ENCODE measurements at places on chromosomes 16 and 17.
A peak's percentile ranks its signal among the peaks of the same experiment; 100 is the strongest.

GRCh38 chr17:61449707-61450640 is 2.2 kb upstream of the TBX4 start:
- DNase-seq: no peak

GRCh38 chr16:8966817-8967131 is 3.1 kb upstream of the USP7 start:
- DNase-seq: no peak

DNA sequence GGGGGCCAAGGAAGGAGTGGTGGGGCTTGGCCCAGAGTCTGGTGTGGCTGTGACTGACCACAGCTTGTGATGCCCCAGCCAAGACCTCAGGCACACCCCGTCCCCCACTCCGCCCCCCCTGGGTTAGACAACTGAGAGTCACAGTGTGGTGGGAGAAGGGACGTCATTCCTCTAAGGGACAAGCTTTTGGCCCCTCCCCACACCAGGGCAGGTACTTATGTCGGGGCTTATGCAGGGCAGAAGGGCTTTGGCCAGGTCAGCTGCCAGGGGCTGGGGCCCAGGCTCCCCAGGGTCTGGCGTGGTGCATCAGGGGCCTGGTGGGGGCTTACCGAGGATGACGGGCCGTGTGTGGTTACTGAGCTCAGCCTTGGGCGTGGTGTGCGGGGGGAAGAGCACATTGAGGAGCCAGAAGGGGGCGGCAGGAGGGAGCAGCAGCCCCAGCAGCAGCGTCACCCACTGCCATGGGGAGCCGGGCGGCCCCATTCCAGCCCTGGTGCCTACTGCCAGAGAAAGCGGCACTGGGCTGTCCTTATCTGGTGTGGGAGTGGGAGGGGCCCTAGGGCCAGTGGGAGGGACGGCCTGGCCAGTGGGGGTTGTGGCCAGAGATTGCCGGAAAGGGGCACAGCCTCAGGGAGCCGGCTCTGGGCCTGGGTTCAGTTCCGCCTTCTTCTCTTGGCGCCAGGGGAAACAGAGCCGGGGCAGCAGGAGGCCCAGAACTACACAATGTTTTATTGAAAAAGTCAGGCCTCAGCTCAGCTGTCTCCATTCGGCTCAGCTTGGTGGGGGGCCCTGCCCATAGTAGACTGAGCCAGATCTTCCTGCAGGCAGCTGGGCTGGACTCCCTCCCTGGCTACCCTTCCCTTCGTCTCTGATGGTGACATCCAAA is at the start of gene LCAT:
Gene LCAT, minus strand, starts transcription at position 502 of the 886 bp plus-strand sequence. Its CDS starts 19 bp downstream, at position 483.
- DNase-seq: no peak

DNA sequence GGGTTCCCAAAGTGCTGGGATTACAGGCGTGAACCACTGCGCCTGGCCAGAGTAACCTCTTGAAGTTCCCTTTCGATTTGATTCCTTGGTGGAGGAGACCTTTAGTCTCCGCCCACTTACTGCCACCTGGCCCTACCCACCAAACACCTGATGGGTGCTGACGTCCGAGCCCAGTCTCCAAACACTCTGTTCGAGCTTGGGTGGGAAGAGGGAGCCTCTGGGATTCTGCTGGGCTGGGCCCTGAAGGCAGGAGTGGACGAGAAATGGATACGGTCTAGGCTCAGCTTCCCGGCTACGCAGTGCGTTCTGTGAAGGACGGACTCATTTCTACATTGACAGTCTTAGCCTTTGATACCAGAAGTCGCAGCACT is 870 bp upstream of the ITGA3 start:
- DNase-seq: no peak

DNA sequence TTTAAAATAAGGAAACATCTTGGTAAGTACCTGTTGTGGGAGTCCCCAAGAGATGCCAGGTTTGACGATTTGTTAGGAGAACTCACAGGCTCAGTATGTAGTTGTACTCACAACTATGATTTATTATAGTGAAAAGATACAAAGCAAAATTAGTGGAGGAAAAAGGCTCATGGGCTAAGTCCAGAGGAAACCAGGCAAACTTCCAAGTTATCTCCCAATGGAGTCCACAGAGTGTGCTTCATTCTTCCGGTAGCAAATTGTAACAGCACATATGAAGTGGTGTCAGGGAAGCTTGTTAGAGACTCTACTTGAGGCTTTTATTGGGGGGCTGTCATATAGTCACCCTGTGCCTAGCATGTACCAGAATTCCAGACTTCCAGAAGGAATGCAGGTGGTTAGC is 2.3 kb downstream of the DDX19A start:
- DNase-seq: no peak

DNA sequence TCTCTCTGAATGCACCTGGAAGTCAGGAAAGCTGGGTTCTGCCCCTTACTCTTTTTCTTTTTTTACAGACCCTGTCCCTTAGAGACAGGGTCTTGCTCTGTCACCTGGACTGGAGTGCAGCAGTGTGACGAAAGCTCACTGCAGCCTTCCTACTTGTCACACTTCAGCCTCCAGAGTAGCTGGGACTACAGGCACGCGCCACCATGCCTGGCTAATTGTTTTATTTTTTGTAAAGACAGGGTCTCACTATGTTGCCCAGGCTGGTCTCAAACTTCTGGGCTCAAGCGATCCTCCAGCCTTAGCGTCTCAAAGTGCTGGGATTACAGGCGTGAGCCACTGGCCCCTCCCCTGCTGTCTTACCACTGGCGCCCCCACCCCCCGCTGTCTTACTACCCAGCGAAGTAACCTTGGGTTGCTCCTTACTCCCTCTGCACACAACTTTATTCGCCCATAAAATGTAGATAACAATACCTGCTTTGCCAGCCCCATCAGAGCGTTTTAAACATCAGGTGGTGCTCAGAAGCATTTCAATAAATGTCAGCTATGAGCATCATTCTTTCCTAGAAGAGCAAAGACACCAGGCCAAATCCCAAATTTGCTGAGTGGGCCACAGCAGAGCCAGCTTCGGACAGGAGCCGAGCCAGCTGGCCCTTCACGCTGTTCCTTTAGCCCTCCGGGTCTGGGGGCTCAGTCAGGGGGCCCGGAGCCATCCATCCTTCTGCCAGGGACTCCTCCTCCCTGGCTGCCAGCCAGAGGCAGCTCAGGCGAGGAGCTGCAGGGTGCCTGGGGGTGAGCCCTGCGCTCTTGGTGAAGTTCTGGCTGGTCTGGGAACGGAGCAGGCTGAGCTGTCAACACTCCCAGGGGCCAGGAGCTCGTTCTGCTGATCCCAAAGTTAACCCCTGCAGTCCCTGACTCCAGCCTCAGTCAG is 24.4 kb downstream of the SRL start:
- no peak for DNase-seq

DNA sequence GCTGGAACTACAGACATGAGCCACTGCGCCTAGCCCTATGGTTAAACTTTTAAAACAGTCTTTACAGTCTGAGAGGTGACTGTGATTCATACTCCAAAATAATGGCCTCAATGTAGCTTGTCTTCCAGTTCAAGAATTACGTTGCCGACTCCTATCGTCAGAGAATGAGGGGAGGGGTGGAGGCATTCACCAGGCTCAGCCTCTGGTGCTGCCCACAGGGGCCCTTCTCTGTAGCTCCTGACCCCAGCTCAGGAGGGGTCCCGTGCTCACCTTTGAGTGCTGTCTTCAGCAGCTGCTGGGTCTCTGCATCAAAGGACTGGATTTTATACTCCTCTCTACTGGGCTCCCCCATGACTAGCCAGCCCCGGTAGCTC is 1.2 kb downstream of the MIF4GD start:
- DNase-seq: no peak

DNA sequence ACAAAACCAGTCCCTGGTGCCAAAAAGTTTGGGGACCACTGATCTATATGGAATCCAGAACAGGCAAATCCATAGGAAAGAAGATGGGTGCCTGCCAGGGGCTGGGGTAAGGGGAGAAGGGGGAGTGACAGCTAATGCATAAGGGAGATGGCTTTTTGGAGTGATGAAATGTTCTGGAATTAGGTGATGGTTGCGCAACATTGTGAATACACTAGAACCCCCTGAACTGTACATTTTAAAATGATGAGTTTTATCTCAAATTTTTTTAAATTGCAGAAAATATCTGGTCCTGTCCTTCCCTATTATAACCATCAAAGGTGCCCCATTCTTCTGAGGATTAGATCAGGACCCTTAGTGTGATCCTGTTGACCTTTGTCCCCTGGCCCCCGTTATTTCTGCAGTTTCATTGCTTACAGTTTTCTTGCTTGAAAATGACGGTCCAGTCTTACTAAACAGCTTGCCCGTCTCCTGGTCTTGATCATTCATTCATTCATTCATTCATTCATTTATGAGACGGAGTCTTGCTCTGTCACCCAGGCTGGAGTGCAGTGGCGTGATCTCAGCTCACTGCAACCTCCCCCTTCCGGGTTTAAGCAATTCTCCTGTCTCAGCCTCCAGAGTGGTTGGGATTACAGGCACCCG is 4.6 kb downstream of the BCO1 start:
- DNase-seq: no peak

DNA sequence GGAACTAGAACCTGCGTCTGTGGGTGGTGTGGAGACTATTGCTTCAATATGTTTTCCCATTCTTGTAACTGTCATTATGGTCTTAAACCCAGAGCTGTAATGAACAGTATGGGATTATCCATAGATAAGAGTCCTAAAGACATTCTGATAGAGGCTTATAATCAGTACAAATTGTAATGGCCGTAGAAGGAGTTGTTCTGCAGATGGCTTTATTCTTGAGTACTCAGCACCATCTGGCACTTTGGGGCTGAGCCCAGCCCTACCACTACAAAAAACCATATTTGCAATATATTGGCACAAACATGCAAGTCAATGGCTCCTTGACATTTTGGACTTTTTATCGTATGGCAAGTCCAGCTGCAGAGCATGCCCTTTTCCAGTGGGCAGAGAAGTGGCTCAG is 150.0 kb downstream of the HS3ST4 start:
- DNase-seq: no peak

DNA sequence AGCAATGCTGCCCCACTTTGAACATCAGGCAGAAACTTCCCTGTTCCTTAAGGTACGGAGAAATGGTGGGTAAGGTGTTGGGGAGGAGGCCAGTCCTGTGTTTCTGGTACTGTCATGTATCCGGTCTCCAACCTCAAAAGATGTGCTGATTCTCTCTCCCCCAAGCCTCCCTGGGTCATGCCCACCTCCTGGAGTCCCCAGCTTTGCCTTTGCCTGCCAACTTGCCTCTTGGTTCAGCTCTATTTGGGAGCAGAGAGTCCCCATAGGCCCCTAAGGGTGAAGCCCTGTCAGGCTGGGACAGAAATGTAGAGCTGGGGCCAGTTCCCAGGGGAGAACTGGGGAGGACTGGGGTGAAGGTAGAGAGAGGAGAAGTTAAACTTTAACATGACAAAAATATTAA is 1.6 kb upstream of the TBX21 start:
- no peak for DNase-seq

DNA sequence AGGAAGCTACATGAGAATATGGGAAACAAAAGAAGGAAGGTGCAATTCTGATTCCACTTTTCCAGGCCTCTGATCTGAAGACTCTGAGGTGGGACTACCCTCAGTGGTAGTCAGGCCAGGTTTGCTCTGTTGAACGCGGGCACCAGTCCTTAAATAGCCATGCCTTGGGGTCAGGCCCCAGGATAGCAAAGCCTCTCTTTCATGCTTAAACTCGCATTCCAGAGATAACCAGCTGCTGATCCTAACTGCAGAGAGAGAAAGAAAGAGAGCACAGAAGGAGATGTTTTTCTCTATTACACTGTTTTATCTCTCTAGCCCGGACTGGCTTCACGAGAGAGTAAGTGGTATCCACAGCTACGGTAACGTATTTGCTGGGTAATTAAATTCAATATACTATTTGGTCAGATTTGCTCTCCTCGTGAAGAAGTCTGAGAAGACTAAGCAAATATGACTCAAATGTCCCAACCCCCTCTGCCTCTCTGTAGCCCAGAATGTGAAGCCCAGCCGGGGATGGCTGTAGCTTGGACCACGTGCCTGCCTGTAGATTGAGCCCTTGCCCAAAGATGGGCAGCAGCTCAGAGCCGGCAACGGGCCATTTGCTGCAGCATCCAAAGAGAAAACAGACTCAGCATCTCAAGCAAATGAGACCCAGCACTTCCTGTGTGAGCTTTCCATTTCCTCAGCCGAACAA is 122.2 kb downstream of the SMG6 start:
- DNase-seq: peak; percentile 82

All from AG09309 (cell line).